ENCODE measurements at places on chromosomes 1 and 21.

- DNase-seq, result no peak
Observed at GRCh38 chr1:220684890-220685289, 5.3 kb upstream of the C1orf115 start.

GRCh38 chr1:218735436-218736032 is 390.4 kb downstream of the TGFB2 start:
- no peak for DNase-seq

GRCh38 chr1:155207806-155208540 is at the start of gene THBS3:
TSS of gene THBS3 (minus strand) at chr1:155207897. CDS start at chr1:155207876, 21 bp downstream.
- DNase-seq, result no peak

- no peak for DNase-seq
Observed at GRCh38 chr1:156268336-156268735, 14.3 kb downstream of the SMG5 start.

Measured in stimulated activated CD4-positive, alpha-beta T cell treated with anti-CD3 and anti-CD28 coated beads, Interleukin-15, amount 100 ng/mL, for 1 hour (primary cell).